ENCODE measurements at places on chromosomes 7 and 10. TPM values are rescaled to one million over a fixed set of nuclear protein-coding genes. Genes with fewer than 3 reads are reported as not detected.

LRRC18 gene
- polyA plus RNA-seq: not detected

CLCN1 gene
- polyA plus RNA-seq: not detected

GRCh38 chr10:22349755-22350154, 4.5 kb downstream of the SPAG6 start:
- no peak for DNase-seq

DNA sequence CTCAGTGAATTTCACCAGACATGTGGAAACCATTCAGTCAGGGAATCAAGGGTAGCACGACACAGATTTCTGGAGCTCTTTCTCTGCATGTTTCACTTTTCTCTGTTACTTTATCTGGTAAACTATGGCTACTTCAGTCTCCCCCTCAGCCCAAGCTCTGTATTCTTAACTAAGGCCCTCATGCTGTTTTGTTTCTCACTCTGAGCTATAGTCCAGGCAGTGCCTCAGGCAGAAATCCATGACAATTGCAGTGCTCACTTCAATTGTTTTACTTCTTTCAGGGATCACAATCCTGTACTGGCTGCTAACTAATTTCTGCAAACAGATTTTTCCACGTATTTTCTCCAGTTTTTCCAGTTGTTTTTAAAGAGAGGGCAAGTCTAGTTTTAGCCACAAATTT, 1599.9 kb upstream of the LRRTM3 start:
- no peak for DNase-seq

GRCh38 chr7:46764100-46764936, 817.6 kb downstream of the TNS3 start:
- DNase-seq: no peak

Data from kidney (tissue), 22 donors.